ENCODE measurements at places on chromosomes 11 and 22. TPM values are rescaled to one million over a fixed set of nuclear protein-coding genes. Genes with fewer than 3 reads are reported as not detected.
A peak's percentile ranks its signal among the peaks of the same experiment; 100 is the strongest.

GRCh38 chr11:117649296-117650055, 147.5 kb downstream of the DSCAML1 start:
- no peak overlapping the region for H3K27ac ChIP-seq
- H3K36me3 ChIP-seq = no peaks in the 10 kb centered on the region
- no peak overlapping the region for H3K4me3 ChIP-seq
- peaks cover 7% of the 10 kb centered on the region for H3K27me3 ChIP-seq

DNA sequence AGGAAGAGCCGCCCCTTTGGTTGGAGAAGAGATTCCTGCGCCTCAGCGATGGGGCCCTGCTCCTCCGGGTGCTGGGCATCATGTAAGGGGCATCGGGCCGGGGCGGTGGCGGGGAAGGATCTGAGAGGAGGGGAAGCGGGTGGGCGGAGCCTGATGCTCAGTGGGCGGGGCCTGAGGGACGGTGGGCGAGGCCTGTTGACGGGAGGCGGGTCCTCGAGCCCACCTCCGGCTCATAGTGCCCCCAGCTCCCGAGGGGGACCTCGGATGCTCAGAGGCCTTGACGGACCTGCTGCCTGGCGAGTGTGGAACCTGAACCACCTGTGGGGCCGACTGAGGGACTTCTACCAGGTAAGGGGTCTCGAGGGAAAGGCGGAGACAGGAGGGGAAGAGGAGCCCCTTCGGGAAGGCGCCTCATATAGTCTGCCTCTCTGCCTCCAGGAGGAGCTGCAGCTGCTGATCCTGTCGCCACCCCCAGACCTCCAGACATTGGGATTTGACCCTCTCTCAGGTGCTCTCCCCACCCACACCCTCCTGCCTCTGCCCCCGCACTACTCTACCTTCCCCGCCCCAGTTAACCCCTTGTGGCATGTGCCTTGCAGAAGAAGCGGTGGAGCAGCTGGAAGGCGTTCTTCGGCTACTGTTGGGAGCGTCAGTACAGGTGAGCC, 799 bp downstream of the CCDC88B start:
- peak; percentile 96 for DNase-seq
- peak overlapping the region; percentile 54 for H3K4me3 ChIP-seq
- peak overlapping the region; percentile 85 for H3K27ac ChIP-seq
- no peaks in the 10 kb centered on the region for H3K27me3 ChIP-seq
- H3K4me1 ChIP-seq = peaks cover 22% of the 10 kb centered on the region

DNA sequence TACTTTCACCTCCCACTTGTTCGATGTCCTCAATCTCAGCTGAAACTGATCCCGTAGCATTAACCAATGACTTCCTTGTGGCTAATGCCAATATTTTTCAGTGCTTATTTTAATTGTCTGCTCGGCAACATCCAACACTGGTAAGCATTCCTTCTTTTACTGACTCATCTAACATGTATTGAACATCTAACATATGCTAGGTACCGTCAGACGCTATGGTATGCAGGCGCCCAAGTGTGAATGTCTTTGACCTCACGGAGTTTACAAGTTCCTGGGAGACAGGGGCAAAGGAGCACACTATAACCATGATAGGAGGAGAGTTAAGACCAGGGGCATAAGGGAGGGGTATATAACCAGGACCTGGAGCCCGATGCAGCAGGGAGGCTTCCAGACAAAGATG, 1.7 kb downstream of the BRMS1 start:
- H3K27me3 ChIP-seq = peaks cover 5% of the 10 kb centered on the region
- peak; percentile 10 for DNase-seq
- H3K4me3 ChIP-seq = no peak overlapping the region

GRCh38 chr11:7655253-7656217, 17.8 kb downstream of the CYB5R2 start:
- H3K27me3 ChIP-seq = no peaks in the 10 kb centered on the region
- H3K36me3 ChIP-seq = peaks cover 3% of the 10 kb centered on the region
- no peak overlapping the region for H3K27ac ChIP-seq
- no peak for DNase-seq

GRCh38 chr11:27532652-27533325, 26.2 kb upstream of the LIN7C start:
- H3K27me3 ChIP-seq = no peaks in the 10 kb centered on the region
- no peaks in the 10 kb centered on the region for H3K36me3 ChIP-seq
- no peaks in the 10 kb centered on the region for H3K4me1 ChIP-seq
- no peak for DNase-seq
- H3K27ac ChIP-seq = no peak overlapping the region
- H3K4me3 ChIP-seq = no peak overlapping the region

DNA sequence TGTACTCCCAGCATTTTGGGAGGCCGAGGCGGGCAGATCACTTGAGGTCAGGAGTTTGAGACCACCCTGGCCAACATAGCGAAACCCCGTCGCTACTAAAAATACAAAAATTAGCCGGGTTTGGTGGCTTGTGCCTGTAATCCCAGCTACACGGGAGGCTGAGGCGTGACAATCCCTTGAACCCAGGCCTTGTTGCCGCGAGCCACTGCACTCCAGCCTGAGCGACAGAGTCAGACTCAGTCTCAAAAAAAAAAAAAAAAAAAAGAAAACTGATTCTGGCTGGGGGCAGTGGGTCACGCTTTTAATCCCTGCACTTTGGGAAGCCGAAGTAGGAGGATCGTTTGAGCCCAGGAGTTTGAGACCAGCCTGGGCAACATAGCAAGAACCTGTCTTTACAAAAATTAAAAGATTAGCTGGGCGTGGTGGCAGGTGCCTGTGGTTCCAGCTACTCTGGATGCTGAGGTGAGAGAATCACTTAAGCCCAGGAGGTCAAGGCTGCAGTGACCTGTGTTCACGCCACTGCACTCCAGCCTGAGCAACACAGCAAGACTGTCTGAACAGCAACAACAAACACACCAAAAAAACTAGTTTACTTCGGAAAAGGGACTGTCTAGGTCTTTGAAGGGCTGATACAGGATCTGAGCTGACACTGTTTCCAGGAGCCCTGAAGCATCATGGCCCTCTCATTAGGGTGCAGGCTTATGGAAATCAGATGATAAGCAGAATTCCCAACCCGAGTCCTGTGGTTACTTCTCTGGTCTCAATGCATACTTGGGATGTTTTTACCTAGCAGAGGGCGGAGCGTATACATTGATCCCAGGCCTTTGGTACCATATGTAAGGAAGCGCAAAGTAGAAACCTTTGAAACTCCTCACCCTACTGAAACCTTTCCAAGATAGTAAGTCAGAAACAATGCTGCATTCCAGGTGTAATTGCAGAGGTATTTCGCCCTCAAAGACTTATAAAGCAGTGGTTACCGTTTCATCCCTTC, 1.8 kb upstream of the CHKB start:
- no peaks in the 10 kb centered on the region for H3K27me3 ChIP-seq
- DNase-seq = peak; percentile 56
- H3K4me1 ChIP-seq = peaks cover 18% of the 10 kb centered on the region
- peaks cover 16% of the 10 kb centered on the region for H3K36me3 ChIP-seq
- H3K27ac ChIP-seq = no peak overlapping the region

DNA sequence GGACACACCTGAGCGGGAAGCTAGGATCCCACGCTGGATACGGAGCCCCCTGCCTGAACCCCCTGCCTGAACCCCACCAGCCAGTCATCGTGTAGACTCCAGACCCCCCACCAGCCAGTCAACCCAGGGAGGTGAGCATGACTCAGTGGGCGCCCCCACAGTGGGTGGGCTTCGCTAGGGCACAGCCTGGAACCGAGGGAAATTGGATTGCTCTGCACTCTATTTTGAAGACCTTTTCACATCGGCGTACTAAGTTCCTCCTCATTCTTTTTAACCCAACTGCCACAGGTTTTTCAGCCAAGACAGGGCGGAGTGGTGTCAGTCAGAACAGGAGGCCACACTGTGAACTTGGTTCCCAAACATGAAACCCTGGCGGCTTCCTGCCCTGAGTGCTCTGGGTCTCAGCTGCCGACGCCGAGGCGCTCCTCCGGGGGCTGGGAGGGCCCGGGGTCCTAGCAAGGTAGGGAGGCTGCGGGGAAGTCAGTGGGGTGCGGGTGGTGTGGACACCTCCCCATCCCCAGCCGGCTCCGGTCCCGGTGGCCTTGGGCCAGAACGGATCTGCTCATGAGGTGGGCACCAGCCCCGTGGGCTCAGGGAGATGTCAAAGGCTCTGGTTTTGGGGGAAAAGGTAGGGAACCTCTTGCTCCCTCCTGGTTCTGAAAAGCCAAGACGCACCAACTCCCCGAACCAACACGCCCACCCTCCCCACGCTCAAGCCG, 57.0 kb downstream of the BRD1 start:
- peaks cover 47% of the 10 kb centered on the region for H3K36me3 ChIP-seq
- H3K4me1 ChIP-seq = peaks cover 4% of the 10 kb centered on the region
- H3K27me3 ChIP-seq = no peaks in the 10 kb centered on the region
- H3K27ac ChIP-seq = no peak overlapping the region
- peak; percentile 69 for DNase-seq

DNA sequence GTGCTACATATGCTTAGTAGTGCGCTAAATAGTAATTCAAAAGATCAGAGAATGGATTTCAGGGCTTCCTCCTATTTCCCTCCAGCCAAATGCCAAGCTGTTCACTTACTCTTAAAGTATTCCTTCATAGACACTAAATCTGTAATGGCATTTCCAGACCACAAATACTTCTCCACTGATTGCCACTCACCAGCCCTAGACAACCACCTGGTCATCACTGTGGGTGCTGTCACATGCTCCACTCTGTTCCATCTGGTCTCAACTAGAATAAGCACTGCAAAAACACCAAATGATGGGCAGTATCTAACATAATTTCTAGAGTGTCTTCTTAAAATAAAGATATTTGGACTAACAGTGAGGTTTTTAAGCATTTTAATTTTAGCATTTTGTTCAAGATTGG, 341.3 kb downstream of the AASDHPPT start:
- H3K27me3 ChIP-seq = no peaks in the 10 kb centered on the region
- no peak for DNase-seq
- H3K4me3 ChIP-seq = no peak overlapping the region
- no peaks in the 10 kb centered on the region for H3K4me1 ChIP-seq
- H3K27ac ChIP-seq = no peak overlapping the region

GRCh38 chr11:129222158-129222557, 30.0 kb upstream of the ARHGAP32 start:
- H3K27me3 ChIP-seq = no peaks in the 10 kb centered on the region
- no peaks in the 10 kb centered on the region for H3K36me3 ChIP-seq
- DNase-seq = no peak
- no peak overlapping the region for H3K27ac ChIP-seq
- H3K4me1 ChIP-seq = no peaks in the 10 kb centered on the region

GRCh38 chr11:2562890-2563212, 118.0 kb downstream of the KCNQ1 start:
- no peak overlapping the region for H3K4me3 ChIP-seq
- H3K27ac ChIP-seq = no peak overlapping the region
- H3K36me3 ChIP-seq = no peaks in the 10 kb centered on the region
- H3K4me1 ChIP-seq = no peaks in the 10 kb centered on the region
- DNase-seq = no peak

DNA sequence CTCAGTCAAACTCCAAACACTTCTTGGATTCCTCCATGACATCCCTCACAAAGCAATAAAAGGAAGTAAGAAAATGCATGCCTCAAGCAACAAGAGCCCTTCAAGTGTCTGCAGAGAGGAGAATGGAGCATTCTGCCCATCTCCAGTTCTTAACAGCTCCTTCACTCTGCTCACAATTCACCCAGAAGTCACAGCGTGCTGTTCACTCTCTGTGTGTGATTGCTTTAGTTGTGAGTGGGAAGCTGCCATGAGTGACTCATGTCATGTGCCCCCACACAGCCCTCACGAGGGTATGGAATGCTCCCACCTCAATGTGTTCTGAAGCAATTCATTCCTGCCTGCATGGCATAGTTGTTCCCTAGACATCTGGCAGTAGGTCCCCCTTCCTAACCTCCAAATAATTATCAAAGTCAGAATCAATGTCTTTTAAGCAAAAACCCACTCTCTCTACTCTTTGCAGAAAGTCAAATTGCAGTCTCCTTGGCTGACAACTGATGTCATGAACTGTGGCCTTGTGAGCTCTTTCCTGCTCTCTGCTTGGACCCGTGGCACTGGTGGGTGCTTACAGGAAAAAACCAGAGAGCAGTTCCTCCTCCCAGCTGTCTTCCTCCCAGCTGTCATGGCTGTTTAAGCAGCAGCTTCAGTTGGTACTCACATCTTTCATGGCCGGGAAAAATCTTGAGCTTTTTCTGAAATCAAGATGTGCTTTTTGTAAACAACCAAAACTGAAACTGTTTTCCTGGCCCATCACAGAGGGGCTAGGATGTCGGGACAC, 112.1 kb upstream of the SPON1 start:
- no peaks in the 10 kb centered on the region for H3K4me1 ChIP-seq
- no peaks in the 10 kb centered on the region for H3K27me3 ChIP-seq
- no peaks in the 10 kb centered on the region for H3K36me3 ChIP-seq
- H3K27ac ChIP-seq = no peak overlapping the region

- peak overlapping the region; percentile 77 for H3K4me3 ChIP-seq
- H3K27me3 ChIP-seq = no peaks in the 10 kb centered on the region
- peaks cover 9% of the 10 kb centered on the region for H3K36me3 ChIP-seq
- peak overlapping the region; percentile 86 for H3K27ac ChIP-seq
- DNase-seq = peak; percentile 86
- peaks cover 39% of the 10 kb centered on the region for H3K4me1 ChIP-seq
Observed at GRCh38 chr11:64809781-64810241, 540 bp downstream of the MEN1 start.

- H3K27ac ChIP-seq = no peak overlapping the region
- H3K36me3 ChIP-seq = peaks cover 3% of the 10 kb centered on the region
- no peak for DNase-seq
- no peaks in the 10 kb centered on the region for H3K27me3 ChIP-seq
- no peak overlapping the region for H3K4me3 ChIP-seq
Observed at GRCh38 chr22:33296941-33297340, 238.8 kb upstream of the SYN3 start.

DNA sequence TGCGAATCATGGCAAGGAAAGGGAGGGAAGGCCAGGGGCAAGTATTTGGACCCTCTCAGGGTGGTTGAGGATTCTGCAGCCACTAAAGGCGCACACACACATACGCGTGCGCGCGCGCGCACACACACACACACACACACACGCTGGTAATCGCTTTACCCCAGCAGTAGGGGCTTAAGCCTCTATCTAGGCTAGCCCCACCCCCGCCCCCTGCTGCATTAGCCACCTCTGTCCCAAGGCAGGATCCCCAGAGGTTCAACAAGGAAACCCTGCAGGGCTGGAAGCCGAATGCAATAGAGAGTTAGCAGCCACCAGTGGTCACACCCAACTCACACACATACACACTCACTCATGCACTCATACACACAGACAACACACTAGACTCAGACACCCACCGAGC, 28.6 kb upstream of the ELFN2 start:
- peaks cover 13% of the 10 kb centered on the region for H3K27me3 ChIP-seq
- no peak for DNase-seq
- H3K4me3 ChIP-seq = no peak overlapping the region
- H3K4me1 ChIP-seq = no peaks in the 10 kb centered on the region

GRCh38 chr11:71170624-71171423, 81.6 kb downstream of the SHANK2 start:
- H3K36me3 ChIP-seq = no peaks in the 10 kb centered on the region
- no peaks in the 10 kb centered on the region for H3K4me1 ChIP-seq
- H3K27ac ChIP-seq = no peak overlapping the region
- H3K4me3 ChIP-seq = no peak overlapping the region

- H3K4me3 ChIP-seq = no peak overlapping the region
- no peaks in the 10 kb centered on the region for H3K27me3 ChIP-seq
- peaks cover 66% of the 10 kb centered on the region for H3K36me3 ChIP-seq
- H3K27ac ChIP-seq = no peak overlapping the region
Observed at GRCh38 chr22:20143883-20144665, 6.8 kb downstream of the CCDC188 start.

GRCh38 chr11:135022454-135022853, 610.4 kb upstream of the B3GAT1 start:
- H3K4me1 ChIP-seq = no peaks in the 10 kb centered on the region
- no peaks in the 10 kb centered on the region for H3K27me3 ChIP-seq
- no peak overlapping the region for H3K4me3 ChIP-seq
- H3K27ac ChIP-seq = no peak overlapping the region
- no peak for DNase-seq

The MS4A3 gene
- 0.61 TPM for polyA plus RNA-seq

The FADS1 gene
- polyA plus RNA-seq = 2.2 TPM

The LMO2 gene
- 66.6 TPM for polyA plus RNA-seq

The RIMBP3B gene
- polyA plus RNA-seq = 0.07 TPM

The SCGB1C1 gene
- not detected for polyA plus RNA-seq

The DERL3 gene
- polyA plus RNA-seq = 17.9 TPM
